Stimulated activated CD4-positive, alpha-beta T cell treated with anti-CD3 and anti-CD28 coated beads, Interleukin-15, amount 100 ng/mL, for 1 hour (primary cell): ENCODE measurements at places on chromosomes 12 and 14.

DNA sequence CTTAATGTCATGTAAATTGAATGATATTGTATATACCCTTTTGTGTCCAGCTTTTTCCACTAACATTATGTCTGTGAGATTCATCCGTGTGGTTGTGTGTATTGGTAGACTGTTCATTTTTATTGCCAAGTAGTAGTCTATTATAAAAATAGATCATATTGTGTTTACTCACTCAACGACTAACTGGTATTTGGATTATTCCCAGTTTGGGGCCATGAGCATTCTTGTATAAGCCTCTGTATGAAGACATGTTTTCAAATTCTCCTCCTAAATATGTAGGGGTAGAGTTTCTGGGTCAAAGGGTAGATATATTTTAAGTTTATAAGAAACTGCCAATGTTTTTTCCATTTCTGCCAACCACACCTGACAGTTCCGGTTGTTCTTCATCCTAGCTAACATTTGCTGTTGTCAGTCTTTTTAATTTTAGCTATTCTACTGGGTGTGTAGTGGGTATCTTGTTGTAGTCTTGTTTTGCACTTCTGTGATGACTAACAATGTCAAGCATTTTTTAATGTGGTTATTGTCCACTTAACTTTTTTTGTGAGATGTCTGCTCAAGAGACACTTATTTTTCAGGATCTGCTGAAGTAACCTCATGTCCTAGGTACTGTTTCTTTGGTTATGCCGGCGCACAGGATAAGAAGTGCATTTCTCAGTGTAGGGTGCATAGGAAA lies 93.2 kb downstream of the DACT1 start:
- no peak for DNase-seq

- no peak for DNase-seq
Observed at GRCh38 chr12:54265364-54265812, 14.5 kb downstream of the CBX5 start.

- DNase-seq: no peak
Observed at GRCh38 chr12:67426067-67426466, 156.9 kb downstream of the CAND1 start.

DNA sequence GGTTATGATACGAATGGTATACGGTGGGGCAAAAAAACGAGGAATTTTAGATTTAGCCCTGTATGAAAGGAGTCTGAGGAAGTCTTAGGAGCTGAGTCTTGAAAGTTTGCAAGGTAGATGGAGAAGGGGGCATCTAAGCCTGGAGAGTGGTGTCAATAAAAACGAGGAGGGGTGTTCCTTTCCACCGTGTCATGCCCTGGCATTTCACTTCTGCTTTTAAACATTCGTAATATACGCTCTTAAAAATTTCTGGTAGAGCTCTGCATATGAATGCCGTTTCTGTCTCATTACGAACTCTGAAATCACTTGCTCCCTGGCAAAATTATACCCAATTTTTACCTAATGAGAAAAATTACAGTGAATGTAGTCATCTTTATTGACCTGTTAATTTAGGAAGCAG lies 170.2 kb downstream of the ERC1 start:
- no peak for DNase-seq

- DNase-seq: no peak
Observed at GRCh38 chr12:68673788-68674187, 13.0 kb upstream of the NUP107 start.

GRCh38 chr14:93824518-93825234 lies 36.4 kb upstream of the PRIMA1 start:
- DNase-seq: no peak

- no peak for DNase-seq
Observed at GRCh38 chr12:78331181-78331580, 500.5 kb downstream of the NAV3 start.

- DNase-seq: no peak
Observed at GRCh38 chr14:52053044-52053443, 15.8 kb downstream of the NID2 start.

DNA sequence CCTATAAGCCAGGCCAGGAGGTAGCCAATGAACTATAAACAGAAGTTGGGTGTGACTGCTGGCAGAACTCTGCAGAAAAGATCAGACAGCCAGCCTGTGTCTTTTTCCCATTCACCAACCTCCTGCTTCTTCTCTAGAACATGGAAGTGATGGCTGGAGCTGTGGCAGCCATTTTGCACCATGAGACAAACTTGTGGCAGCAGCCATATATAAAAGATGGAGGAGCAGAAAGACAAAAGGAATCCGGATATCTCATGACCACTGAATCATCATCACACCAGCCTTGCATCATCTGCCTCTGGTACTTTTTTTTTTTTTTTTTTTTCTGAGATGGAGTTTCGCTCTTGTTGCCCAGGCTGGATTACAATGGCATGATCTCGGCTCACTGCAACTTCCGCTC lies 8.7 kb downstream of the BEGAIN start:
- no peak for DNase-seq

GRCh38 chr14:92651758-92652406 lies 96.5 kb downstream of the LGMN start:
- no peak for DNase-seq

DNA sequence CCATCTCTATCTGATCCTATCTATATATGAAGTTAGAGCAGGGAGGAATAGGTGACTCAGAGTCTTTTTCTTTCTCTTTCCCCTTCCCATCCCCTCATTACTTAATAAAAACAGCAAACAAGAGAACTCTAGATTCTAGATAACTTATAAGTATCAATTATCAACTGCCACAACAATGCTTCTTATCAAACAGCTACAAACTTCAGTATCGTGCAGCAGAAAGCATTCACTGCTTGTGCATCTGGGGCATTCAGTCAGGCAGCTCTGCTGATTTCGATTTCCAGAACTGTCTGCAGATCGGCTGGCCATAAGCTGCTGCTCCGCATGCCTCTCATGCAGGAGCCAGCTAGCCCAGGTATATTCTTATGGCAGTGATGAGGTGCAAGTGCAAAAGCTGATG lies 19.4 kb downstream of the A2ML1 start:
- DNase-seq: no peak

- DNase-seq: no peak
Observed at GRCh38 chr12:132373901-132374611, 44.7 kb upstream of the GALNT9 start.

DNA sequence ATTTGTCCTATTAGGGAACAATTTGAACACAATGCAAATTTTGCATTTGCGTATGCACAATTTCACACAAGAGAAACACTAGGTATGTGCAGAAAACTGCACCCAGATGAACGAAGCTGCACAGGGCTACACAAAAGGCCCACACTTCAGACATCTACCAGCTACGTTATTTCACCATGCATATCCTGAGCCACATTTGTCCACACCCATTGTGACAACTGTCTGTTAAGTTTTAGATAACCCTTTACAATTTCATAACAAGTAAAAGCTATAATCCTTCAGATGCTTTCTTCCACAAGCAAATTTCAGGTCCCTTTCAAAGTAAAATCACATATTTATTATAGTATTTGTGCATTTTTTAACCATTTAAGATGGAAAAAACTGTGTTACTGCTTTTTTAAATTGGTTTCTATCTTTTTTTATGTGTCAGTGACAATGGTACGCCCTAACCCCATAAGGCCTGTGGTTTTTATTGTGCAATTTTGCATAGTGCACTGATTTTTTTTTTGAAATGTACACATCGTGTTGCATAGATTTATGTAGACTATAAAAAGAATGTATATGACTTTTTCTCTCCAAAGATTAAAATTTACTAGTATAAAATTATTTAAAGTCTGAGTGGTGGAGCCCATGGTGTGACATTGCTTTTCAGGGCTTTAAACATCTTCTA lies 87.8 kb upstream of the BTG1 start:
- no peak for DNase-seq

DNA sequence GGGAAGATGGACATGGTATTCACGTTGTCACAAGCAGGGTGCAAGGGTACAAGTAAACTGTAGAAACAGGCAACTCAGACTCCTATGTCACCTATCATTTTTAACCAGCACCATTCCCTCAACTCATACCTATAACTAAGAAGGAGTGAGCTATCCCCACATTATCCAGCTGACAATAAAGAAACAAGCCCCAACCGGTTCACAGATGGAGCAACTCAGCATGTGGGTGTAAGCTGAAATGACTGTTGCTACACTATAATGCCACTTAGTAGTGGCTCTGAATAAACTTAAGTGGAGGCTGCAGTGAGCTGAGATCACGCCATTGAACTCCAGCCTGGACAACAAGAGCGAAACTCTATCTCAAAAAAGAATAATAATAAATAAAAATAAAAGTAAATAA lies 829.5 kb upstream of the MDGA2 start:
- no peak for DNase-seq
